Spinal cord (tissue), 10 donors: ENCODE measurements at places on chromosomes 11 and 22. TPM values are rescaled to one million over a fixed set of nuclear protein-coding genes. Genes with fewer than 3 reads are reported as not detected.

Gene KRTAP5-10
- not detected for total RNA-seq

Gene ZC3H12C
- total RNA-seq = 14.2 TPM

- no peak overlapping the region for H3K4me3 ChIP-seq
- no peaks in the 10 kb centered on the region for H3K4me1 ChIP-seq
- H3K36me3 ChIP-seq = no peaks in the 10 kb centered on the region
- no peaks in the 10 kb centered on the region for H3K27me3 ChIP-seq
- no peak for DNase-seq
- H3K27ac ChIP-seq = no peak overlapping the region
Observed at GRCh38 chr11:60769273-60769672, 12.6 kb downstream of the MS4A15 start.

DNA sequence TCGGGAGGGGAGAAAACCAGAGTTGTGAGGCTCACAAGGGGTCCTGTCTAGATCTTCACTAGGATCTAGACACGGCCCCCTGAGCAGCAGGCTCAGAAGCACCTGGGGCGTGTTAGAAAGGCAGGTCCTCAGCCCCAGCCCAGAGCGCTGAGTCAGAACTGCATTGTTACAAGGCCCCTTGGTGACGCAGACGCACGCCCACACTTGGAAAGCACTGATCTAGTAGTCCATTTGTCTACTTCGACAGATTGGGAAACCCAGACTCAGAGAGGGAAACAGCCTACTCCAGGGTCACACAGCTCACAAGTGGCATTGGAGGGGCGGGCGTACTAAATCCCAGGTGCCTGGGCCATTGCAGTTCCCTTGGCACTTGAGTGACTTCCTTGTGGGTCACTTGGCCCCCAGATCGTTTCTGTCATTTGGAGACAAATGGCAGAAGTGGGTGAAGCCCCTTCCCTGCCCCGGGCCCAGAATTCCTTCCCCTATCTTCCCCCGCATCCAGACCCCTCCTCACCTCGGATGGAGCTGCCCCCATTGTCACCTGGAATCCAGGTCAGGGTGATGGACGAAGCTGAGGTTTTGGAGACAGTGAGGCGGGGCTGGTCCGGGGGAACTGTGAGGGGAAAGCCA, 110.8 kb downstream of the CEP164 start:
- DNase-seq = no peak
- H3K27me3 ChIP-seq = peaks cover 6% of the 10 kb centered on the region
- H3K4me3 ChIP-seq = no peak overlapping the region
- peaks cover 73% of the 10 kb centered on the region for H3K36me3 ChIP-seq

GRCh38 chr11:134583397-134583990, 171.5 kb upstream of the B3GAT1 start:
- H3K4me1 ChIP-seq = peaks cover 47% of the 10 kb centered on the region
- DNase-seq = no peak
- no peaks in the 10 kb centered on the region for H3K27me3 ChIP-seq
- no peak overlapping the region for H3K4me3 ChIP-seq
- no peak overlapping the region for H3K27ac ChIP-seq

GRCh38 chr22:29163808-29164207, 41.9 kb upstream of the EMID1 start:
- no peaks in the 10 kb centered on the region for H3K4me1 ChIP-seq
- no peak overlapping the region for H3K27ac ChIP-seq
- H3K4me3 ChIP-seq = no peak overlapping the region
- H3K36me3 ChIP-seq = no peaks in the 10 kb centered on the region
- DNase-seq = no peak

DNA sequence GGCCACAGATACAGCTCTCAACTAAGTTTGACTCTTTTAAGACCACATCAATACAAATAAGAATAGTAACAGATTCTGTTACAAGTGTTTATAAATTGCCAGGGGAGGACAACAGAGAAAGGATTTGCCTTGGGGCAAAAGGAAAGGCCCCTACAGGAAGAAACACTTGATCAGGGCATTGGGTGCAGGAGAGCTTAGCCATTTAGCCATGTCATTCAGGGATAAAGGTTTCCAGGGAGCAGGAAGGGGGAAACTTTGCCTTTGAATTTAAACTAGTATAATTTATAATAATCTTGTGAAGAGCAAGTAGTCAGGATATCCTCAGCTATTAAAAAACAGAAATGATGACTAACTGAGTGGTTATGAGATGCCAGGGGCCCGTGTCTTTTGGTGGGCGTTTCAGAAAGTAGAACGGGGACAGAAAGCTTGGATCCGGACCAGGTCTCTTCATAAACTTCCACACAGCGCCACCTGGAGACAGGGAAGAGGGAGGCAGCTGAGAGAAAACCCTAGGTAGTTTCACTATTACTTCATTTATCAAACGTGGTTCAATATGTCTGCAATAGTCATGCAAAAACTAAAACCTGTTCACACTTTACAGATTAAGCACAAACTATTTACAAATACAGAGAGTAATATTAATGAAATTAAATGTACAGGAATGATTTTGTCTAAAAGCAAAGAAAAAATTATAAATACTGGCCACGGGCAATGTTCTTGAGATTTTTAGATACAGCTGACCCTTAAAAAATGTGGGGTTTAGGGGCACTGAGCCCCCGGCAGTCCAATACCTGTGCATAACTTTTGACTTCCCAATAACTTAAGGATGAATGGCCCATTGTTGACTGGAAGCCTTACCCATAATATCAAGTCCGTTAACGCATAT, 11.0 kb upstream of the SLC5A4 start:
- H3K4me1 ChIP-seq = no peaks in the 10 kb centered on the region
- DNase-seq = peak; percentile 67
- no peak overlapping the region for H3K4me3 ChIP-seq
- no peak overlapping the region for H3K27ac ChIP-seq
- H3K27me3 ChIP-seq = no peaks in the 10 kb centered on the region
- H3K36me3 ChIP-seq = peaks cover 14% of the 10 kb centered on the region
